Sciatic nerve (tissue), 2 donors: ENCODE measurements at places on chromosomes 5 and 9. TPM values are rescaled to one million over a fixed set of nuclear protein-coding genes. Genes with fewer than 3 reads are reported as not detected.
A peak's percentile ranks its signal among the peaks of the same experiment; 100 is the strongest.

The SMIM33 gene
- not detected for total RNA-seq

The CARD9 gene
- 4.0 TPM for total RNA-seq

The GRM6 gene
- total RNA-seq = not detected

The TLX3 gene
- total RNA-seq = not detected

The TMEM174 gene
- not detected for total RNA-seq

The C9orf85 gene
- total RNA-seq = 12.2 TPM

The HTR1A gene
- total RNA-seq = not detected

The WDR36 gene
- 29.4 TPM for total RNA-seq

The CNTNAP3 gene
- total RNA-seq = 10.5 TPM

The TEX48 gene
- not detected for total RNA-seq

The HTR4 gene
- 0.13 TPM for total RNA-seq

DNA sequence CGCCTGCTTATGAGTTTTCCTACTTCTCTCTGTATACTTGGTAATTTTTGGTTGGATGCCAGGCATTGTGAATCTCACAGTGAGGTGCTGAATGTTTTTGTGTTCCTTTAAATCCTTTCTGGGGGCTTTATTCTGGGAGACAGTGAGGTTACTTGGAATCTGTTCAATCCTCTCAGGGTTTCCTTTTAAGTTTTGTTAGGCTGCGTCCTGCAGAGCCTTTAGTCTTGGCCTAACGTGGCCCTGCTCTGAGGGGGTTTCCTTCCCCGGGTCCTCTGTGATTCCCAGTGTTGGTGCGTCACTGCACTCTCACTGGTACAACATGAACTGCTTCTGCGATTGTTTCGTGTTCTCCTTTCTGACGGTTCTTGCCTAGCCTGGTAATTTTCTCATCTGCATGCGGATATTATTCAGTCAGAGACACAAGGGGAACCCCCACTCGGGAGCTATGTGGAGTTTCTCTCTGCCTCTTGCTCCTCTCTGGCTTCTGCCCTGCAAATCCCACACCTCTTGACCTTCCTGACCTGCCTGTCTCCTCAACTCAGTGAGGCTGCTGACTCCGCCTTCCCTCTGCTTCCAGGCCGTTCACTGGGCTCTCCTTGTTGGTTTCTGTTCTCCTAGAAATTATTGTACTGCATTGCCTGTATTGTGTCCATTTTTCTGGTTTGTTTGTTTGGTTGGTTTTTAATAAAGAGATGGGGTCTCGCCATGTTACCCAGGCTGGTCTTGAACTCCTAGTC, 128.1 kb downstream of the DAB2IP start:
- peak; percentile 57 for DNase-seq

DNA sequence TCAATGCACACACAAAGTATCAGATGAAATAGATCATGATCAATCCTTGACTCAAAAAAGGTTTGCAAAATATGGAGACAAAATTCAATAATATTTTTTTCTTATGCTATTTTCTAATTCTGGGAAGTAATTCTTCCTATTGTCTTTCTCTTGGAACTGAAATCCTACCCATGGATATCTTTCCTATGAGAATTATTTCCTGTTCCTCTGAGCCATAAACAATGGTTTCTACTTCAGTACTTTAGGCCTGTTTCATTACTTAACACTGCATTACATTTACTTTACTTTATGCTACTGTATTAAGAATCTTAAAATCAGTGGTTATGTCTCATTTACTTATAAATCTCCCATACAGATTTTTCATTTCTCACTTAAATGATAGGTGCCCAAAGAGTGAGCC, 1025.4 kb upstream of the ACO1 start:
- DNase-seq = no peak

GRCh38 chr5:63726496-63726895, 235.7 kb downstream of the HTR1A start:
- DNase-seq = no peak

- no peak for DNase-seq
These were observed 57.3 kb upstream of the UBAC1 start for GRCh38 chr9:136018257-136019031.

GRCh38 chr5:58849921-58850667, 267.2 kb downstream of the RAB3C start:
- no peak for DNase-seq

DNA sequence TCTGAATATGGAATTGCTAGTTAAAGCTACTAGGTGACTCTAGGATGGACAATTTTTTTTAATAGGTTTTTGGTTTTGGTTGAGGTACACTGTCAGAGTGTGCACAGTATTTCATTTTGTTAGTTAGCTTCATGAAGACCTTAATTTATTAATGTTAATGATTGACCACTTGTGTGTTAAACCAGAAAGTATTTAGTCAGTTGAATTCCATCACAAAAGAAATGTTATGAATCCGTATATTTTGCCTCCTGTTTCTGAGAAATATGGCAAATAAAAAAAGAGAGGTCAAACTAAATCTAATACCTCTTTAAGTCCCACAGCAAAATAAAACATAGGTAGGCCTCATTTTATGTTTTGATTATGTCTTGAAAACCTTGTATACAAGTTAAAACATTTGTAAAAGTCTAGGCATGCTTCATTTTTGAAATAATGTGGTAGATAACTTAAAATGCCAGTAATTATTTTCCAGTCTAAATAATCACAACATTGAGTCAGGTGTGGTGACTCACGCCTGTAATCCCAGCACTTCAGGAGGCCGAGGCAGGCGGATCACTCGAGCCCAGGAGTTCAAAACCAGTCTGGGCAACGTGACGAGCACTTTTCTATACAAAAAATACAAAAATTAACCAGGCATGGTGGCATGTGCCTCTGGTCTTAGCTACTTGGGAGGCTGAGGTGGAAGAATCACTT, 50.8 kb downstream of the ITGA1 start:
- DNase-seq = no peak

DNA sequence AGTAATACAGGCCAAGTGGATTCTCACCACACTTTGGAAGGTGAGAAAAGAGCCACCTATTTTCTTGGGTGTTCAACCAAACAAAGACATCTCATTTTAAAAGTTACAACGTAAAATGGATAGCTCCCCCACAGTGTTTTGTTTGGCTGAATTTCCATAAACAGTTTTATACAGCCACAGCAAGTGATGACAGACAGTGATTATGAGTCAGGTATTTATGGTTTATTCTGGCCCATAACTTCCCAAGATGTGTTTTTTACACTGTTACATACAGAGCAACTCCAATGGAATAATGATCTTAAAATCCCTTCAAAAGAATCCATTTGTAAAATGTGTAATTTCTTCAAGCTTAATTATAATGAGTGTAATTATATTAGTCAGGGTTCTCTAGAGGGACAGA, 421.3 kb downstream of the TLE1 start:
- no peak for DNase-seq

- DNase-seq = no peak
These were observed 231.0 kb downstream of the FRMD3 start for GRCh38 chr9:83307066-83307724.

- no peak for DNase-seq
These were observed 259.3 kb downstream of the TUSC1 start for GRCh38 chr9:25418974-25419373.

GRCh38 chr9:123335193-123335985, 20.6 kb upstream of the CRB2 start:
- no peak for DNase-seq

DNA sequence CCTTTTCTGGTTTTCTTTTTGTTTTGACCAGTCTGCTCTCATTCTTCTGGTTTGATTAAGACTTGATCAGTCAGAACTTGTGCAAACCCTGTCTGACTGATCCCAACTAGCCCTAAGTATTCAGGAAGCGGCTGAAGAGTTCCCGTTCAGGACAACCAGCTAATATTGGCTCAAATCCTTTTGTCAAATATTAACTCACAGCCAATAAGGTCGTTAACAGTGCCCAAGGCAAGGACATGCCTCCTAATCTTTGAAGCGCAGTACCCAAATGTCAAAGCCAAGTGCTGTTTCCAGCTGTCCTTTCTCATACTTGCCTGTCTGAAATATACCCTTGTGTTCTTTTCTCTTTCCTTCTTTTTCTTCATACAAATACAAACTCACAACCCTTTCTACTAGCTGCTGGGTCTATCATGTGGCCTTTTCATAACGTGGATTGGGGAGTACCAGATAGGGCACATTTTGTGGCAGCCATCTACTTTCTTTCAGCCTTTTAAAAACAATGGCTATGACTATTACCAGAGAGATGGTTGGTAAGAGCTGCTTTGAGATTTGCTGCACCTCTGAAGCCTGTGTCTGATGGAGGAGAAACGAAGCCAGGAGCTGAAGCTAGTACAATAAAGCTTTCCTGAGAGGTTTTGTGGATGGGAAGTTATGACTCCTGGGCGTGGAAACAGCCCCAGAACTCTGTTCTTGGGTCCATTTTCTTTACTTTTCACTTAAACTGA, 266.4 kb upstream of the ZNF608 start:
- no peak for DNase-seq

DNA sequence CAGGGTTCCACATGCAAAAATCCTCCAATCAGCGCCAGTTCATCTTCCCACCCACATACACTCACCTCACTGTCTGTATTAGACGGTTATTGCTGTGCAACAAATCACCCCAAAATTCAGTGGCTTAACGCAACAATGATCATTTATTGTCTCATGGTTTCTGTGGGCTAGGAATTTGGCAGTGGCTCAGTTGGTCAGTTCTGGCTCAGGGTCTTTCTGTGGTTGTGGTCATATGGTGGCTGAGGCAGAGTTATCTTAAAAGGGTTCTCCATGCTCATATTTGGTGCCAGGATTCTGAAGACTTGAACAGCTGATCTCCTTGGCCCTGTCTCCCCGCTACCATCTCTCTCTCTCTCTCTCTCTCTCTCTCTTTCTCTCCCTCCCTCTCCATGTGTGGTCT, 12.9 kb downstream of the ZNF618 start:
- no peak for DNase-seq

DNA sequence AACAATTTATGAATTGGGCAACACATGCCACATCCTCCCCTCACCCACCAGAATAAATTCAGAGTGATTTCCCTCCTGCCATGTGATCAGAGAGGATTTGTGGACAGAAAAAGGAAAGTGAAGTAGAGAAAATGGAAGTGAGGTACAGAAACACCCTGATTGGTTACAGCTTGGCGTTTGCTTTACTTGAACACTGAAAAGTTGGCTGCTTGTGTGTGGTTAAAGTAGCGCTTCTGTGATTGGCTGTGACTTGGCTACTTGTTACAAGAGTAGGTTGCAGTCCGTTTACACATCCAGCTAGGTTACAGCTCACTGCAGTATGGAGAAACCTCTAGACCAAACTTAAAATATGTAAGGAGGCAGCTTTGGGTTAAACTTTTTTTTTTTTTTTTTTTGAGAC, 205.2 kb upstream of the ZNF608 start:
- no peak for DNase-seq

DNA sequence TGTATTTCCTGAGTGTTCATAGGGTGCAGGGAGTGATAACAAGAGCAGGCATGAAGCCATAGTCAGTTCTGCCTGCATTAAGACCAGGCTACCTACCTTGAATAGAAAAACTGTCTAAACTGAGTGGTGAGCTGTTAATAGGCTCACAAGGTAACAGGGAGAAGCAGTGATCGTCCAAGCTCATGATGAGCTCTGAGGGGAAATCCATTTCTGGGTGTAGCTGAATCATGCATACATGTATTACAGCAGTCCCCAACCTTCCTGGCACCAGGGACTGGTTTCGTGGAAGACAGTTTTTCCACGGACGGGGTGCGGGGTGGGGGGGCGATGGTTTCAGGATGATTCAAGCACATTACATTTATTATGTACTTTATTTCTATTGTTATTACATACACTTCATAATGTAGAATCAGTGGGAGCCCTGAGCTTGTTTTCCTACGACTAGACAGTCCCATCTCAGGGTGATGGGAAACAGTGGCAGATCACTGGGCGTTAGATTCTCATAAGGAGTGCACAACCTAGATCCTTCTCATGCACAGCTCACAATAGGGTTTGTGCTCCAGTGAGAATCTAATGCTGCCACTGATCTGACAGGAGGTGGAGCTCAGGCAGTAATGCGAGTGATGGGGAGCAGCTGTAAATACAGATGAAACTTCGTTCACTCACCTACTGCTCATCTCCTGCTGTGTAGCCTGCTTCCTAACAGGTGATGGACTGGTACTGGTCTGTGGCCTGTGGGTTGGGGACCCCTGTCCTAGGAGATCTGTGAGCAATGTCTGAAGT, 100.0 kb upstream of the IL6ST start:
- DNase-seq = no peak

DNA sequence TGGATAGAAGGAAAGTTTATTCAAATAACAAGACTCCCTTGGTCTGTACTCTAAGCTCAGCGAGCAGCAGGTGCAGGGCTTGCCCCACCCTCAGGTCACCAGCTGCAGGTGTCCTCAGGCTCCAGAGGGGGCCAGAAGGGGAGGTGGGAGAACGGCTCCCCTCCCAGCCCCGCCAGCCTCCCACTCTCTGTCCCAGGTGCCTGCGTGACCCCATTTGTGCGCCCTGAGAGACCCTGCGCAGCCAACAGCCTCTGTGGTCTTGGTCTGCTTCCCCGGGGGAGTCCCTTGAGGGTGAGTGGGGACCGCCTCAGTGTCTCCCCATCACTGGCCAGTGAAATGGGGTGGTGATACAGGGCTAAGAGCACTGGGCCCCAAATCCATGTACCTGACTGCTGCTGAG, 62.3 kb upstream of the STXBP1 start:
- no peak for DNase-seq

GRCh38 chr9:129343424-129344375, 165.6 kb upstream of the IER5L start:
- no peak for DNase-seq

- DNase-seq = no peak
These were observed 87.2 kb downstream of the RMI1 start for GRCh38 chr9:84067821-84068220.

DNA sequence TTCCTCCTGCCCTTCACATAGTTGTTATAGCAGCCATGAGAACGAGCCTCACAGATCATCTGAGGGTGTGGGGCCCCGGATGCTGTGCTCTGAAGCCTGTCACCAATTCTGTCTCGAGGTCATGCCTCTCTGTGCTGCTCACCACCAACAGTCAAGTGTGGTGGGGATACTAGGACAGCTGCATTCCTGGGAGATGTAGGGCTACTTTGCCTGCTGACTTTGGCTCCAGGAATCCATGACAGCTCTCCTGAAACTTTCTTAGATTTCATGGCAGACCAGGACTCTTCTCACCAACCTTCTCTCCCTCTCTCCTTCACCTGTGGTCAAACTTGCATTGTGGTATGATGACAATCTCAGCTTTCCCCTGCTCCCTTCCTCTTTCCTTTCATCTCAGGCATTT, 395.9 kb downstream of the PSAT1 start:
- DNase-seq = no peak

DNA sequence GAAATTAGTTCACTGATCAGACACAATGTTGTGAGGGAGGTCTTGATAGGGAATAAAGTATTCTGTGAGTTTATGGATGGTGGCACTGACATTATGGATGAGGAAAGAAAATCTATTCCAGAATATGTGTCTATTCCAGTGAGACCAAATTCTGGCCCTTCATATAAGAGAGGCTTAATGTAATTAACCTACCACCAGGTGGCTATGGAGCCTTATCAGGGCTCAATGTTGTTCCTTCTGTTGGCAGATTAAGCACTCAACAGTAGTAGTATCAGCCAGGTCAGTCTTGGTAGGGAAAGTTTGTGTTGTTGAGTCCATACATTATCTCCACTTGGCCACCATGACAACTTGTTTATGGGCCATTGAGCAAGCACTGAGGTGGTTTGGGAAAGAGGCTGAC, 41.7 kb upstream of the BARX1 start:
- no peak for DNase-seq

GRCh38 chr5:151569132-151570046, 21.7 kb downstream of the FAT2 start:
- no peak for DNase-seq
